ENCODE measurements at places on chromosomes 2 and 18.
A peak's percentile ranks its signal among the peaks of the same experiment; 100 is the strongest.

GRCh38 chr2:45282646-45283045, 273.4 kb upstream of the SIX2 start:
- no peak for DNase-seq

GRCh38 chr2:234535464-234535863, 38.6 kb upstream of the ARL4C start:
- no peak for DNase-seq

- DNase-seq = no peak
These were observed 42.9 kb downstream of the ADI1 start for GRCh38 chr2:3476321-3476984.

DNA sequence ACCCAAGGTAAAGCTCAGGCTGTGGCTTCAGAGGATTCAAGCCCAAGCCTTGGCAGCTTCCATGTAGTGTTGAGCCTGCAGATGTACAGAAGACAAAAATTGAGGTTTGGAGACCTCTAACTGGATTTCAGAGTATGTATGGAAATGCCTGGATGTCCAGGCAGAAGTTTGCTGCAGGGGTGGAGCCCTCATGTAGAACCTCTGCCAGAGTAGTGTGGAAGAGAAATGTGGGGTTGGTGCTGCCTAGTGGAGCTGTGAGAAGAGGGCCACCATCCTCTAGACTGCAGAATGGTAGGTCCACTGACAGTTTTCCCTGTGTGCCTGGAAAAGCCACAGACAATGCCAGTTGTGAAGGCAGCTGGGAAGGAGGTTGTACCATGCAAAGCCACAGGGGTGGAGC, 239.9 kb downstream of the SPAG16 start:
- no peak for DNase-seq

GRCh38 chr2:61807036-61807757, 46.7 kb downstream of the FAM161A start:
- DNase-seq = no peak

GRCh38 chr18:29160170-29160569, 983.2 kb upstream of the CDH2 start:
- DNase-seq = no peak

GRCh38 chr2:204046145-204046544, 109.6 kb downstream of the ICOS start:
- no peak for DNase-seq

- no peak for DNase-seq
These were observed 120.7 kb downstream of the KCNF1 start for GRCh38 chr2:11032396-11032795.

- no peak for DNase-seq
These were observed 122.0 kb upstream of the RNU4ATAC start for GRCh38 chr2:121408641-121409040.

DNA sequence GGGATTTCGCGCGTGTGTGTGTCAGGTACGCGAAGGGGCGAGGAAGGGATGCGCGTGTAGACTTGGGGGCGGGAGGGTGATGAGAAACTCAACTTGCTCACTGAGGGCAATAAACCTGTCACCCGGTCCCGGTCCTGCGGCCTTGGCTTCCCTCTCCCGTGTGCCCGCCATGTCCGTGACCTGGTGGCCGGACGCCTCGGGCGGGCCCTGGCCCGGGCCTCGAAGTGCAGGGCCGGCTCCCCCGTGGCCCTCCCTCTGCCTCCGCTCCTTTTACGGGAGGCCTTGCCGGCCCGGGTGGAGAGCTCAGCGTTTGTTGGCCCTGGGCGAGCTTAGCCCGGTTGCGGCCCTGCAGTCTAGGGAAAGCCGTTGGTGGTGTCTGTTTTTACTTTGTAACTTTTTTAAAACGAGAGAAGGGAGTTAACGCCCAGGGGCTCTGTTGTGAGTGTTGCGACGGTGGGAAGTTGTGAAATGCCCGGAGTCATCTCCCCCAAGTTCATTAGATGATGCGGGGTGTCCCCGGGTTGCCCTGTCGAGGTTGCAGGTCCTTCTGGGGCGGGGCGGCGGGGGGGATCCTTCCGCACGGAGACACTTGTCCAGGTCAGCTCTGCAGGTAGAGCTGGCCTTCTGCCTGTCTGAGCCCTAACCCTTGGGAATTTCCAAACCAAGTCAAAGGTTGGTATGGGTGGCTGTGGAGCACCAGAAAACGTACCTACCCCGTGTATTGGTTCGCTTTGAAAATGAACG, 883 bp downstream of the SMCHD1 start:
- DNase-seq = peak; percentile 27

DNA sequence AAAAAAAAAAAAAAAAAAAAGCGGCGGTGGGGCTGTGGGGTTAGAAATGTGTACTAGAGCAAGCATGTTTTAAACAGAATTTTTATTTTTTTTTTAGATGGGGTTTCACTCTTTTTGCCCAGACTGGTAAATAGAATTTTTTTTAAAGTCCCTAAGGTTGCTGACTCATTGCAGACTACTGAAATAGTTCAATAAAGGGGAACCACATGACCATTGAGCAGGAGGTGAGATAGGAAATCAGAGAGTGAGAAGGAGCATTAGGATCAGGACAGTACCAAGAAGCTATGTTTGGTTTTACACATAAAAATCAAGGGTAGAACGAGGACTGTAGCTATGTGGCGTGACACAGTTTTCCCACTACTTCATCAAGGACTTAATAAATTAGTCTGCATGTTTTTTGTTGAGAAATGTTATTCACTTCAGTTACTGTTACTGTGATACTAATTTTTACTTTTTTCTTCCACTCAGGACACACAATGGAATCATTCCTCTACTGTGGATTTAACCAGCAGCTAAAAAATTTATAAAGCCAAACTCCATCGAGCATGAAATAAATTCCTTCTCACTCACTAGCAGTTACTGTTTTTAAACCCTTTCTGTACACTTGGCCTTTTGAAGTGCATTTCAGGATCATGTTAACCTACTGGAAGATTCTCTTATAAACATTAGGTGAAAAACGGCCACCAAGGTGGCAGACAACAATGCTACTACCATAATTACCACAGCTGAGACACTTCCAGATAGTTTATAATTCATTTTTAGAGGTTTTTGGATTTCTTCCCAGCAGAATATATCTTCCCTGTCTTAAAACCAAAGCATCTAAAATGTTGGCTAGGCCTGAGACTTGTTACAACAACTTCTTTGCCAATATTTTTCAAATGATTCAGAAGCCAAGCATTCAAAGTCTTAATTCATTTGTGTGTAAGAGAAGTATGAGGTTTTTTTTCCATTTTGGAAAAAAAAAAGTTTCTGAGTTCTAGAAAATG, 33.2 kb downstream of the LAMA1 start:
- DNase-seq = no peak

GRCh38 chr2:60976875-60977561, 40.5 kb upstream of the PEX13 start:
- no peak for DNase-seq

- DNase-seq = no peak
These were observed 120.3 kb upstream of the ACAA2 start for GRCh38 chr18:49933530-49934128.

- DNase-seq = no peak
These were observed 19.8 kb downstream of the TMEM37 start for GRCh38 chr2:119451336-119452050.

DNA sequence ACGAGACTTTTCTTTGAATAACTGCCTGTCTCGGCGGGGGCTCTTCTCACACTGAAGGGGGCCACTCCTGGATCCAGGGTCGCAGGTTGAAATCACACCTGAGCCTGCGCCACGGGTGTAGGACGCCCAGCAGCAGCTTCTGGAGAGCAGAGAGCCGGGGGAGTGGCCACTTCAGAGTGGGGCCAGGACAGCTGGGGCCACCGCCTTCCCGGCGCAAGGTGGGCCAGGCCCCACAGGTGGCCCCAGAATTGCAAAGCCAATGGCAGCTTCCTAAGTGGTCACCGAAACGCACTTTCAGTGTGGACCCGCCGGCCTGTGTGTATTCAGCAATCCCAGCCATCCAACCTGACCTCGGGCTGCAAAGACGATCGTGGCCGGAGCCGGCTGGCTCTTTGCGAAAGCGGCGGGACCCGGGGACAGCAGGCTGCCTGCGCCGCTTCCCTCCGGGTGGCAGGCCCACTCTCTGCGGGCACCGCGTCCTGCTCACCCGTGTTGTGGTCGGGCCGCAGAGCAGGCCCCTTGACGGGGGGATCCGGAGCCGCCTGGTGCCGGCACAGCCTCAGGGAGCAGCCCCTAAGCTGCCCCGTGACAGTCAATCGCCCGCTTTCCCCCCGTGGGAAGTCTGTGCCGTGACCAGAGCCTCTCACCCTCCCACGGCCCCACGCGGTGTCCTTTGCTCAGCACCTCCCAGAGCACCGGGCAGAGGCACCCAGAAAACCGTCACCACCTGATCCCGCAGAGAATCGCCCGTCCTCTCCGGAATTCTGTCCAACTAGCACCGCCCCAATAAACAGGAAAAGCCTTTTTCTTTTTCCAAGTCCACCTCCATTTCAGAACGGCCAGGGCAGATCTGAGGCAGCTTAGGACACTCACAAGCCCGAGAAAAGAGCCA, 144.7 kb downstream of the ZNF516 start:
- DNase-seq = no peak

DNA sequence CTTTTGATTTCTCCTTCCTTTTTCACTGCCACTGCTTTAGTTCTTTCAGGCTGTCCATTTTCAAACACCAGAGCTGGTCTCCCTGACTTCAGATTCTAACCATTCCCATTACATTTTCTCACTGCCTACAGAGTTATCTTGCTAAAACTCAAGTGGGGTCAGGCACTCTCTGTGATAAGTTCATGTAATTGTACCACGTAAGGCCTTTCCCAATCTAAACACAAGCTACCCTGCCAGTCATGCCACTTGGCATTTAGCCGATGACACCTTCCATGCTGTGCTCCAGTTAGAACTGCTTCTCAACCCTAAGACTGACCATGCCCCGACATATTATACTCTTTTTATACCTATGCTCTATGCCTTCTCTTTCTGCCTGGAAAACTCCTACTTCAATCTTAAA, 592.4 kb downstream of the DPP10 start:
- no peak for DNase-seq

DNA sequence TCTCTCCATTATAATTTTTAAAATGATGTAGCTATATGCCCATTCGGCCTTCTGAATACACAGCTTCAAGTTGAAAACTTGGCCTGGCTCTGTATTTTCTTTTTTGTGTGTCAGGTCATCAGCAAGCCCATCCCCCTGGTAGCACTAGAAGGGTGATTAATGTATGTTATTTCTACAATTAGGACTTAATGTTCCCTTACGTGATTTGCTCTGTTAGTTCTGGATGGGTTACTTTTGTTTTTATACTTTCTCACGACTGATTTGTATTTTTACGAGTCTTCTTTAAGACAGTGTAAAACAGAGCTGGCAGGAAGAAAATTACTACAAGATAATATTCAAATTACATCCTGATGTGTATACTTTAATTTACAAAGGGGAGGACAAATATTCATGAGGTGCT, 88.4 kb upstream of the RGPD4 start:
- no peak for DNase-seq

GRCh38 chr2:3168230-3168891, 209.3 kb downstream of the EIPR1 start:
- no peak for DNase-seq

- DNase-seq = peak; percentile 80
These were observed 366.9 kb downstream of the OSR1 start for GRCh38 chr2:18991177-18992168.

DNA sequence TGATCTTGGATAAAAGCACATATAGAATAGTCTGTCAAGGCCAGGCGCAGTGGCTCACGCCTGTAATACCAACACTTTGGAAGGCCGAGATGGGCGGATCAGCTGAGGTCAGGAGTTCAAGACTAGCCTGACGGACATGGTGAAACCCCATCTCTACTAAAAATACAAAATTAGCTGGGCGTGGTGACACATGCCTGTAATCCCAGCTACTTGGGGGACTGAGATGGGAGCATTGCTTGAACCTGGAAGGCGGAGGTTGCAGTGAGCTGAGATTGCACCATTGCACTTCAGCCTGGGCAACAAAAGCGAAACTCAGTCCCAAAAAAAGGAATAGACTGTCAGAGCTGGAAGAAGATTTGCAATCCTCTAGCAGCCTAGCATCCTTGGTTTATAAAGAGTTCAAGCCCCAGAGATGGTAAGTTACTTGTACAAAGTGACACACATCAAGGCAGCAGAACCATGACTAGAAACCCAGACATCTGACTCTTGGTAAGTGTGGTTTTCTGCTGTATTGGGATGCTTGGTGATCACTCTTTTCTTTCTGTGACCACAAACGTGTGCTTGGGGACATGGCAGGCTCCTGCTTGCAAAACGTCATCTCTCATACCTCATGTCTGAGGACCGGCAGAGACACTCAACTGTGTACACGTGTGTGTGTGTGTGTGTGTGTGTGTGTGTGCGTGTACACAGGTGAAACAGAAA, 69.0 kb downstream of the OSBPL6 start:
- DNase-seq = no peak

DNA sequence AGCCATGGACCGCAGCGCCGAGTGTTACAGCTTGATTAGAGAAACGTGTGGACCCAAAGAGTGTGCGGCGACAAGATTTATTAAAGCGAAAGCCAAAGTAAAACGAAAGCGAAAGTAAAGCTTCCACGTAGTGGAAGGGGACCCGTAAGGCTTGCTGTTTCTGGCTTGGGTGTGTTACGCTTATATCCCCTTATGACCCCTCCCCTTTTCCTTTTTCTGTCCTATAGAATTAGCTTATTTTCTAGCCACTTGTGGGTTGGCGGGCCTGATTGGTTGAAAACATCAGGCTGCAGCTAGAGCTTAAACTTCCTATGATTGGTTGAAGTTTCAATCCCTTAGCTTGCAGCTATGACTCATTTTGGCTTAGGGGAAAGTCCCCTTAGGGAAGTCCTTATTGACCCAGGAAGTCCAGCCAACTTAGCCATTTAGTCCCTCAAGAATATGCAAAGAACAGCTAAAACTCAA, 969.7 kb downstream of the DCDC2C start:
- DNase-seq = no peak

DNA sequence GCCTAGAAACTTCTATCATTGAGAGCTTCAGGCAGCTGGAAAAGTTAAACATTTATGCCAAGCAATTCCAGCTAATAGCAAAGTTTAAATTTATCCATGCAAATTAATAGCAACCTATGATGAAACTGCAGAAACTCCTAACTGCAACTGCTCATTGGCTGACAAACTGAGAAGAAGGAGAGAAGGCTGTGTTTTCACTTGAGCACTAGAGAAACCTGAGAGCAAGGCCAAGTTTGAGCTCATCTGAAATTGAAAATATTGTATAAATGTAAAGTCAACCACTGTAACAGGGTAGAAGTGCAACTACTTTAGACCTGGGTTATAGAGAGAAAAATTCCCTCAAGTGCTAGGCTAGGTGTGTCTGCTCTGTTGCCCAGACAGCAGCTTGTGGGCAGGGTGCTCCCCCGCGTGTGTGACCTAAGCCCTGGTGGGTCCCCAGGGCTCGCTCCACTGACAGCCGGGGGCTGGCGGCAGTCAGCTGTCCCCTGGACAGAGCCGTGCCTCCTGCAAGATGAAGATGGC, 50.2 kb downstream of the CABYR start:
- DNase-seq = no peak

Data from Calu3 (cell line).